Stimulated activated CD4-positive, alpha-beta T cell treated with anti-CD3 and anti-CD28 coated beads, TNF-alpha, amount 100 ng/mL, for 1 hour (primary cell): ENCODE measurements at places on chromosomes 1 and 21.

DNA sequence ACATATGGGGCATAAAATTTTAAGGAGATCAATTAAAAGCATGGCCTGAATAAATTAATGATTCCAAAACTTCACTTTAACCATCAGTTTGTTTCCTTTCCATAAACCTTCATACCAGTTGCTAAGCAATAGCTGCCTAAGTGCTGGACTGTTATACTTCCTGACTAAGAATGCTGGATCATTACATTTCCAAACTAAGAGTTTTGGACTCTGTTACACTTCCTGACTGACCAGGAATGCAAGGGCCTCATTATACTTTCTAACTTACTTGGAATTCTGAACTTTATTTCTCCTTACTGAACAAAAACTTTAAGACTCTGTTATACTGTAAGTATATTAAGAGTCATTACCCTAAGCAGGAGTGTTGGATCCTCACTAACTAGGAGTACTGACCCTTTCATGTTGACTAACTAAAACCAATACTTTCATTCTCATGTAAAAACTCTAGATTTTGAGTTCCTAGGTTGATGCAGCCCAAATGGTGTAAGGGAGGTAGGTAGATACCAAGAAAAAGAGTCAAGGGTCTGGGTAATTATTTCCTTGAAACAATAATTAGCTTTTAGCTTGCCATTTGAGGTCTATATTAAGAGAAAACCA lies 118.2 kb downstream of the FAF1 start:
- no peak for DNase-seq

GRCh38 chr1:165075725-165076370 lies 280.7 kb downstream of the LMX1A start:
- DNase-seq, result no peak

DNA sequence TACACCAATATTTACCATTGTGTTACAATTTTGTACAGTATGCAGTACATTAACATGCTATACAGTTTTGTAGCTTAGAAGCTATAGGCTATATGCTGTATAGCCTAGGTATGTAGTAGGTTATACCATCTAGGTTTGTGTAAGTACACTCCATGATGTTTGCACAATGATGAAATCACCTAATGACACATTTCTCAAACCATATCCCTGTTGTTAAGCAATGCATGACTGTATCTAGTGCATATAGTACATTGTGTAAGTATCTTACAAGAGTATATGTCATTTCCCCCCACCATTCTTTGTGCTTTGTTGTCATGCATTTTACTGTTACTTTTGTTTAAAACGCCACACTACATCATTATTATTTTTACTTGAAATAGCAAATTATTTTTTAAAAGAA lies 65.7 kb upstream of the RNF11 start:
- no peak for DNase-seq

DNA sequence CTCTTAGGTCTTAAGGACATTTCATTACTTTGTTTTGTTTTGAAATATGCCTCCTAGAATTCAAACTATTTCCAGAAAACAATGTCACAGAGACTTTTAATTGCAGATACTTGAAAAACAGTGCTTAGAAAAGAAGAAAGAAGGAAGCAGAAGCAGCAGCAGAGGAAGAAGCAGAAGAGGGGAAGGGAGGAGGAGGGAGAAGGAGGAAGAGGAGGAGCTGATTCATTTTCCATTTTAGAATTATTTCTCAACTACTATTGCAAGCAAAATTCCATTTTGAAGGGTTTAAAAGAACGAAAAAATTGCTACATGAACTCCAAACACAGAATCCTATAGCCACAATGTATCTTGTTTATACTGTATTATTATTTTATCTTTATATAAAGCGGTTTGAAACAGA lies 13.9 kb downstream of the RC3H1 start:
- no peak for DNase-seq

- no peak for DNase-seq
These were observed 2.7 kb upstream of the NTNG1 start for GRCh38 chr1:107138166-107138565.

GRCh38 chr1:55531644-55532043 lies 316.5 kb upstream of the USP24 start:
- no peak for DNase-seq

- DNase-seq, result no peak
These were observed 63.6 kb downstream of the DNM3 start for GRCh38 chr1:171904778-171905450.

- no peak for DNase-seq
These were observed 35.4 kb upstream of the DPH5 start for GRCh38 chr1:101060992-101061391.
